ENCODE measurements at places on chromosomes 5 and 9.

DNA sequence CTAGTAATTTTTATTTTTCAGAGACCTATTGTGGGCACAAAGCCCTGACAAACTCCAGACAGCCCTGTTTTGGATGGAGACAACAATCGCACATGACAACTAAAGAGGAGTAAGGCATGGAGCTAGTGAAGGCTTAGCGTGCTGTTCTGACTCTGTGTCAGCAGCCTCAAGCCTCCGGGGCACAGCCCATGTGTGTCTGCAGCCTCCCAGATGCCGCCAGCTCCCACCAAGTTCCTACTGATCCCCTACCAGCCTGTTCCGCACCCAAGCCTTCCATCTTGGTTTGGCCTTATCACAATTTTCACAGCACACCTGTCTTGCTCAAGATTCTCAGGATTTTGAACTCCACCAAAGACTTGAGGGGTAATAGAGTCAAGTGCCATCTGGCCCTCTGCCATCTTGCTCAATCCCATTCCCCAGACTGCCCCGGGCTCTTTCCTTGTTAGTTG is 70.3 kb upstream of the SH3PXD2B start:
- no peak for ATAC-seq

DNA sequence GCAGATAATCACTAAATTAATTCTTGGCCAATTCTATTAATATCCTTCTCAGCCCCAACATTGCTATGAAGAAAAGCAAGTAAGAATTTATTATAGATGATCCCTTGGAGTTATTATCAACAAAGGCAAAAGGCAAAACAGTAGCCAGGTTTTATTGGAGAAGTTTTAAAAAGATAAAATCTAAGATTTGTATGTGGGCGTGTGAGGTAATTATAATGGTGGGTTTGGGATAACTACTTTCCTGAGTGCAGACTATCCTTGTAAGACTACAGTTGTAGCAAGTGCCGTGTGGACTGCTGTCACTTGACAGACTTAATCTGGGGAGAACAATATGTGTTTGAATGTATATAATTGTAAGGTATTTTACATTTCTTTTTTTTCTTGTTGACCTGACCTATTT is 23.2 kb downstream of the SLC31A1 start:
- no peak for ATAC-seq

GRCh38 chr9:34570376-34570775 is 19.1 kb downstream of the CNTFR start:
- no peak for ATAC-seq

DNA sequence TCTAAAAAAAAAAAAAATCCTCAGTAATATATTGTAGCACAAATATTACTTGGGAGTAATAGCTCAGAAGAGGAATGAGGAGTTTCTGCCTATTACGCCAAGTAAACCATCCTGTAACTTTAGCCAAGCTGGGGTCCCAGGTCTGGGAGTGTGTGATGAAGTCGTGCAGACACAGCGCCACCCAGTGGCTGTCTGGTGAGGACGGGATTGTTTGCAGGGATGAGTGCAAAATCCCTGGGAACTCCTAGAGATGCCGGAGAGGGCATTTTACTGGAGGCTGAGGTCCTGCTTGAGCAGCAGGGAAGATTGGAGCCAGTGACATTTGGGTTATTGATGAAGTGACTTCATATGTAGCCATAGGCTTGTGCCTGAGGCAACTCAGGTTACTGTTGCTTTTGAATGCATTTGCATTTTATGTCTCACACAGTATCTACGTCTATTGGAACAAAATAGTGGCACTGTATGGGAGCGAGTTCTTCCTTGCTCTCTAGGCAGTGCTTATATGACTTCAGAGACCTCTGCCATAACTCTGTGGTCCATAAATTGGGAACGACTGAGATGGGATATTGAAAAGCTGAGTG is 72.8 kb downstream of the PSAT1 start:
- ATAC-seq, result peak; percentile 60

Measured in activated T-helper 17 cell treated with anti-CD3 and anti-CD28 coated beads, Interleukin-2, amount 50 U/mL, for 72 hours (primary cell).